ENCODE measurements at places on chromosomes 5 and 9.

DNA sequence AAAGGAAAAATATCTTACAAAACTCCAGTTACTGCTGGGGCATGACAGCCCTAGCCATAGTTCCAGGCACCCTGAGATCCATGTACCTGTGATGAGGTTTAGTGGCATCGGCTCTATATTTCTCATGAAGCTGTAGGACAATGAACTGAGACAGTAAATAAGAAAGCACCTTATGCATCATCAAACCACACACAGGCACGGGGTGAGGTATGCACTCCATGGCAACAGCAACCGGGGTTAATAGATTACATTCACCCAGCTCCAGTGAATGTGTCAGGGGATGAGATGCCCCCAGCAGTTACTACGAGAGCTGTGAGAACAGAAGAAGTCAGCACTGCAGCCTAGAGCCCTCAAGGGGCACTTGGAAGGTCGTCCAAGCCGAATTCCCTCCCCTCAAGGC is 162.0 kb upstream of the S1PR3 start:
- DNase-seq = no peak

DNA sequence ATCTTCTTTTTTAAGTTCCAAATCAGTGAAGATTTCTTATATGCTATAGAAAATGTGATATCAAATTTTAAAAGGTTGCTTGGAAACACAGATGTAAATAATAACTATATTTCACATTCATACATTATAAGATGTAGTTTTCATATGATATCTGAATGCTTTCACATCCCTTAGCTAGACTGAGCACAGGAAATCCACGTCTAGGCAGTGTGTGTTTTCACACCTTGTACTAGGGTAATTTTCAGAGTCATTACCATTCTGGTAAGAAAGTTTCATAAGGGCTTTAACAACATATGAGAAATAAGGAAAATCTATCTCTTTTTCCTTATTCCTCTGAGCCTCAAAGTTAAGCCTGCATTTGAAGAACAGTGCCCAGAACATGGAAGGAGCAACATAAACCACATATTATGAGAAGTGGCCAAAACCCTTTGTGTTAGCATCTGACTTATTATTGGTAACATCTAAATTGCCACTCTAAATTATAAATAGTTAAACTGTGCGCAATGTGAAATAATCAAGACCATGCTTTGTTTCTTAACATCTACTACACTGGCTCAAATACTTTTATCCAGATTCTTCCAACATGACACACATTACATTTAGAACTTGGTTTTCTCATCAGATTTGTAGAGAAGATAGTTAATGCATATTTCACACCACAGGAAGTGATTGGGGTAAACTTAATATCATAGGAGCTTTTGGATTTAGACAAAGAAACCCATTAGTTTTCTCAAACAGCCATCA is 113.3 kb downstream of the PPP2R2B start:
- no peak for DNase-seq

DNA sequence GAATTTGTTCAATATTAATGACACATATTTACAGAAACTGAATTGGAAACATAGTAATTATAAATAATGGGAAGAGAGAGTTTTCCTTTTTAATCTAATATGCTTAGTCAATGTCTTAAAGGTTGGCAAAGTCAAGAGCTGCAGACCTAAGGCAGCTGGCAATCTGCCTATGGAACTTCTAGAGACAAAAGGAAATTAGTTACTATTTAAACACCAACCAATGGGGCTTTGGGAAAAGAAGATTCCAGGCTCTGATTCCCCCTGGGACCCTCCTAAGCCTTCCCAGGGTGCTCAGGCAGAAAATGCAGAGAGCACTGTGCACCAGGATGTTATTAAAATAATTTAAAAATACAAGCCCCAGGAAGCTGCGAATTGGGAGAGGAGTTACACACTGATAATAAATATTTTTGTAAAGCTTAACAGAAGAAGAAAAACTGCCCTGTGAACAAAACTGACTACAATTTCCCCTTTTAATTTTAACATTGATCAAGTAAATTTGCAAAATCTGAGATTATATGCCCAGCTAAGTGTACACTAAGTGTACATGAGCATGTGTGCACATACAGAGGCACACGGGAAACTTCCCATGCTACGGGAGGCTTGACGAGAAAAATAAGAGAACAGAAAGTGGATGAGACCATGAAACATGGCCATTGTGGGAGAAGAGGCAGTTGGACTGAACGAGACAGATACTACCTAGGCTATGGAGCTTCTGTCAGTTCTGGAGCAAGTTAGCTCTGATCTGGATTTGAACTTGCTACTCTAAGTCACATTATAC is 77.4 kb upstream of the ADAMTS16 start:
- no peak for DNase-seq

DNA sequence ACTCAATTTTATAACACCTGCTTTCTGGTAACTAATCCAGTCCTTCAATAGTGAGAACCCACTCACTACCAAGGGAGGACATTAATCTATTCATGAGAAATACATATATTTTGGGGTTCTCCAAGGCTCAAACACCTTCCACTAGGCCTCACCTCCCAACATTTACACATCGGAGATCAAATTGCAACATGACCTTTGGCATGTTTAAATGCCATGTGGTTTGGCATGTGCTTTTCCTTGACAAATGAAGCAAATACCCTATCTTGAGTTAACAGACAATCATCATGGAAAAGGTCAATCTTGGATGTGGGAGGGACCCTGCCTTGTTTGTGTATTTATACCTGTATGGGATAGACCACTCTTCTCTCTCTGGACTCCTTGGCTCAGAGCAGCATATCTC is 21.9 kb upstream of the SPINK14 start:
- no peak for DNase-seq

- DNase-seq = no peak
These were observed 145.5 kb upstream of the MAP3K1 start for GRCh38 chr5:56669534-56670483.

- DNase-seq = no peak
These were observed 17.1 kb downstream of the BTNL3 start for GRCh38 chr5:181005791-181006190.

DNA sequence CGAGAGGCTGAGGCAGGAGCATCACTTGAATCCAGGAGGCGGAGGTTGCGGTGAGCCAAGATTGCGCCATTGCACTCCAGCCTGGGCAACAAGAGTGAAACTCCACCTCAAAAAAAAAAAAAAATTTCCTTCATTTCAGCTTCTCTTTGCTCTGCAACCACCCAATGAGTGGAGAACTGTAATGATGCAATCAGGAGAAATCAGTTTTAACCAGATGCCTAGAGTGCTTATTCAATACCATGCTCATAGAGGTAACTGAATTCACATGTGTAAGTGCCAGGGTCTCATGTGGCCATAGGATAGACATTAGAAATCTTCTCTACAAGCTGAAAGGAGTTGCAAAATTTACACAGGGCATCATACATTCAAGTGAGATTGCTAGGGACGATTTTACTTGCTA is 70.6 kb downstream of the HMHB1 start:
- DNase-seq = no peak

- no peak for DNase-seq
These were observed 10.7 kb downstream of the TNFAIP8 start for GRCh38 chr5:119366540-119366881.

- DNase-seq = no peak
These were observed 31.1 kb downstream of the SV2C start for GRCh38 chr5:76114179-76114851.

GRCh38 chr5:122424132-122424531 is 112.1 kb downstream of the SNCAIP start:
- no peak for DNase-seq

DNA sequence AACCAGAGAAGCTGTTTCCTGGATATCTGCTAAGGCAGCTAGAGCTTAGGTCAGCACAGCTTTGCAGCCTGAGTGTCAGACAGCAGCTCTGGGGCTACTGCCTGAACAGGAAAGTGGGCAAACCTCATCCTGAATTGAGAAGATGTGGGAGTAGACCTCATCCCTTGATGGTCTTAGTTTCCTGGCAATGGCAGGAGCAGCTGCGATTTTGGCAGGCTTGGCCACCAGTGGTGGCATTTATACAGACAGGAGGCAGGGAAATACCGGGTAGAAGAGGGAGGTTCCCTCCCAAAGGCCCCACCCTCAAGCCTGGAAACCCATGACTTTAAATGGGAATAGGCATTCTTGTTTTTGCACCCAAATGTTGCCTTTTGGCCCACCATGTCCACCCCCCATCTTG is 69.7 kb downstream of the LIX1 start:
- no peak for DNase-seq

DNA sequence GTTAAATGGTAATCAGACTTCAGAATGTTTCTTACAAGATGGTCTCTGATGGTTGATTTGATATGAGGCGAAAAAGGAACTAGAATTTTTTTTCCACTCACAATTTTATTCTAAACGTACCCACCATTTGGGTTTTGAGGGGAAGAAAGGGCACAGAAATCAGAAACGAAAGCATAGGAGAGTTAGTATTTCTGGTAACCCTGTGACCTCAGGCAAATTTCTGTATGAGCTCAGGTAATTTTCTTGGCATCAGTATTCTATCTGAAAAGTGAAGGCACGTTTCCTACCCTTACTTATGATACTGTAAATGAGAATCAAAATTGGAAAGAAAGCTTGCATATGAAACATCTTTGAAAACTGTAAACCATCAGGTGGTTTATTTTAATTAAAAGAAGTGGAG is 26.5 kb downstream of the TMEFF1 start:
- DNase-seq = no peak

- DNase-seq = peak; percentile 41
These were observed 53.5 kb upstream of the GRIN3A start for GRCh38 chr9:101791938-101792337.

- peak; percentile 91 for DNase-seq
These were observed 284.5 kb downstream of the NTRK2 start for GRCh38 chr9:84953797-84954705.

DNA sequence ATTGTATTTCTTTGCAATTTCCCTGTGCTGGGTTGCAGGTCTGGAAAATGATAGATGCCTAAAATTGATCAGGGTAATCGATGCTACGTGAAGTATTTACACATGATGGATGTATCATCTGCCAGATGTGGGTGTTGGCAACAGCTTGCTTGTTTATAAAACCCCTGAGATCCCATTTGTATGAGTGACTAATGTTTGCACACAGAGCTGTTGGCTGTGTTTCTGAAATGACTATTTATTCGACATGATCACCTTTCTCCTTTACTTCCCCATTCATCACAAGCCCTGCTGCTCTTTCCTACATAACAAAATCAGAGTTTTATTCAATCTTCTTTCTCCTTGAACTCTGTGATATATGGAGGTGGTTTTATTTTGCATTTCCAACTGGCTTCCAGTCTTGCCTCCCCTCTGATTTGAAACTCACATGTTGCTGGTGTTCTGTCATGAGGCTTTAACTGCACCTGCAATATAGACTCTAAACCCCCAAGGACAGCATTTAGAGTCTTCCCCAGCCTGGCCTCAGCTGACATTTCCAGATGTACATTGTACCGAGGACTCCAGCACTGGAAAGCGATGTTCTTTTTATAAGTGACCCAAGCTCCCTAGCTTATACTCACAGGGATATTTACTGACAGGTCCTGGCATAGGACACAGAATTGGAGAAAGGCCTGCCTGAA is 50.7 kb upstream of the SHB start:
- DNase-seq = no peak

GRCh38 chr5:219460-219863 is 1.3 kb downstream of the SDHA start:
- DNase-seq = no peak
